ENCODE measurements at places on chromosomes 12 and 14.

DNA sequence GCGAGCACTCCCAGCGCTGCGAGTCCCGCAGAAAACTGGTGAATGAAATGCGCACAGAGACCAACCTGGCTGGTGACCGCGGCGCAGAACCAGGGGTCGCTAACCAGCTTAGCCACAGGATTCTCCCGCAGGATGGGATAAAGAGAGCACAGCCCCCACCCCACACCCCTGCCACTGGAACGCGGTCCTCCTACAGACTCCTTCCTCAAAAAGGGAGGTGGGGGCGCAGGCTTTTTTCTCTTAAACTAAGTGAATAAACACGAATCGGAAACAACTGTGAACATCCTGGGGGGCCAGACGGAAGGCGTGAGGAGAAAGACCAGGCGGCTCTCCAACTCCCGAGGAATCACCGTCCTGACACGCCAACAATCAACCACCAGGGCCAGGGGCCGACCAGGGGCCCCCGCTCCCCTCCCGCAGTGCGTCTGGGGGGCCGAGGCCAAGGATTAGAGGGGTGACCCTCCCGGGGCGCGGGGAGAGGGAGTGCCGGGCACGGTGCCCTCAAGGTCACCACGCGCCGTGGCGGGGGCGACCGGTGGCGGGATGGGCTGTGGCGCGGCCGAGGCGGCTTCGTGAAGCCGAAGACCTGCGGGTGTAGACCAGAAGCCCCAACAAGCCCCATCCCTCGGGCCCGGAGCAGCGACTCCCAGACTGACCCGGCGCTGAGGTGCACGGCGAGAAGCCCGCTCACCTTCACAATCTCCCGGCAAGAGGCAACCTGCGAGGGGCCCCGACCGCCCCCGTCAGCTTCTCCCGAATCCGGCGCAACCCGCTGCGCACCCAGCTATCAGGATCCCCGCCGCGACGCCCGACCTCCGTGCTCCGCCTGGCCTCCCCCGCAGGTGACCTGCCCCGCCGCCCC is 704 bp downstream of the ATP2B1 start:
- peak; percentile 24 for DNase-seq

DNA sequence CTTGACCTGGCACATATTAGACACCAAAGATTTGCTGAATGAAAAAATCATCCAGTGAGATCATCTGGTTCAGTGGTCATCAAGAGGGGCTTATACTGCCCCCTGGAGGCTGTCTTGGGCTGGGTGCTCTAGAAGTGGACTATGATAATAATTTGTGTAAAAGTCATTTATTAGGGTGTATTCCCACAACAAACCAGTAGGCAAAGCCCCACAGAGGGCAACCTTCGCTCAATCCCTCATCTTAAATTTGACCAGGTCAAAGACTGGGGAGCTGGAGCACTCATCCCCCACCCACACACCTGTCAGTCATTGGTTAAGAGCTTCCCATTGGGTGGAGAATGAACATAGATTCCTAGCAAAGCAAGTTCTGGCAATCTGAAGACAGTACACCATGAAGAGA is 20.0 kb upstream of the FICD start:
- no peak for DNase-seq

GRCh38 chr14:31941487-31941886 is 135.6 kb upstream of the ARHGAP5 start:
- DNase-seq = no peak

DNA sequence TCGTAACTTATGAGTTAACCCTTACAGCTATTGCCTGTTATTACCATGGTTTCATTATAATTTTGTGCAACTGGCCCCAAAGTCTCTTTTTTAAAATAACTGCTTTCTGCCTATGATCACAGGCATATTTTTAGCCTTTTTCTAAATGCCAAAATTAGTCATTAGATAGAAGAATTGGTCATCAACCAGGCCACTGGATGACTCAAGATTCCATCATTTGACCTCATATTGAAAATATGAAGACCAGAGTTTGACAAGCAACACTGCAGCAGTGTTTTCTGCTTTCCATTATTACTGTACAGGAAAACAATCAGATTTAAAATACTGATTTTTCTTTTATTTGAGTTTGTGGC is 54.7 kb upstream of the OTOGL start:
- no peak for DNase-seq

- no peak for DNase-seq
Measured at GRCh38 chr12:46339051-46339450, 33.5 kb downstream of the SLC38A2 start.

- DNase-seq = no peak
Measured at GRCh38 chr12:19620222-19620621, 180.9 kb downstream of the AEBP2 start.

GRCh38 chr14:43898687-43899086 is 608.4 kb downstream of the FSCB start:
- no peak for DNase-seq

GRCh38 chr14:61108496-61109141 is 127.6 kb downstream of the SLC38A6 start:
- DNase-seq = no peak

- no peak for DNase-seq
Measured at GRCh38 chr14:100688598-100689461, 37.9 kb upstream of the DLK1 start.

DNA sequence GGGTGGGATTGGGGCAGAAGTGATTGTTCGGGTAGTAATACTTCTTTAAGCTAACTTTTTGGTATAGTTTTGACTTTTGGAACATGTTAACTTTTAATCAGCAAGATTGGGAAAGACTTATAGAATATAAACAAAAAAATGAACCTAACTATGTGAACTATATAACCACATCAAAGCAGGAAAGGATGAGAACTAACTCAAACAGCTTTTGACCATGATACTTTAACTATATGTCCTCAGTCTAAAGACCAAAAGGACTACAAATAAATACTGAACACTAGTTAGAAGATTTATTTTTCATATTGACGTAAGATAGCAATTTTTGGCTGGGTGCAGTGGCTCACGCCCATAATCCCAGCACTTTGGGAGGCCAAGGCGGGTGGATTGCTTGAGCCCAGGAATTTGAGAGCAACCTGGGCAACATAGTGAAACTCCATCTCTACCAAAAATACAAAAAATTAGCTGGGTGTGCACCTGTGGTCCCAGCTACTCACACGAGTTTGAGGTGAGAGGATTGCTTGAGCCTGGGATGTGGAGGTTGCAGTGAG is 108.5 kb upstream of the ATF1 start:
- no peak for DNase-seq

DNA sequence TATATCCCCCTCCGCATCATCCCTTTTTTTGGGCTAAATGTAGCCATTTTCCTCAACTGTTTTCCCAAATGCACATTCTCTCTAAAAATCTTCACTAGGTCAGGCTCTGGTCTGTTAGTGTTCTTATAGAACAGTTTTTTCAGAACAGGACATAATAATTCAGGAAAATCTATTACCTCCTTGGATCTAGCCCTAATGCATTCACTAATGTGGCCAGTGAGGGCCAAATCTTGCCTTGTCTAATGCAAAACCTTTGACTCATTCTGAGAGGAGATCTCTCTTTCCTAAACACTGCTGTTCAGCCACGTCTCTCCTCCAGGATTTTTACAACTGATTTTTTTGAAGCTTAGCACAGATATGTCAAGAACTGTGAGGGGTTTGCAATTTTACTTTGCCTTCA is 15.5 kb downstream of the C14orf132 start:
- no peak for DNase-seq

DNA sequence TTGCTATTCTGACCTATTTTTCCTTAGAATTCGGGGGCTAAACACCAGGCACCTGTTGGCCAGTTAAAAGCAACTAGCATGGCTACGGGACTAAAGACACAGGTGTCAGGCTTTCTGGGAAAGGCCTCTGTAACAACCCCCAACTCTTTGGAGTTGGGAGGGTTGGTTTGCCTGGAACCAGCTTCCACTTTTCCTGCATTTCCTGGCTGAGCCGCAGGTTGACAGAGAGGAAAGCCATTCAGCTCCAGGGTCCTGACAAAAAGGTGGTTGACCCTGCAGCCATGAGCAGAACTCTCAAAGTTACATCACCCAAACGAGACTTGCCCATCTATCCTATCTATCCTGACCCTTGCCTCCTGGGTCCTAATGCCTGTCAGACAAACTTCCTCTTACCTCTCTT is 375.4 kb upstream of the SFSWAP start:
- DNase-seq = no peak

- DNase-seq = no peak
Measured at GRCh38 chr12:94731733-94732360, 81.5 kb upstream of the TMCC3 start.

DNA sequence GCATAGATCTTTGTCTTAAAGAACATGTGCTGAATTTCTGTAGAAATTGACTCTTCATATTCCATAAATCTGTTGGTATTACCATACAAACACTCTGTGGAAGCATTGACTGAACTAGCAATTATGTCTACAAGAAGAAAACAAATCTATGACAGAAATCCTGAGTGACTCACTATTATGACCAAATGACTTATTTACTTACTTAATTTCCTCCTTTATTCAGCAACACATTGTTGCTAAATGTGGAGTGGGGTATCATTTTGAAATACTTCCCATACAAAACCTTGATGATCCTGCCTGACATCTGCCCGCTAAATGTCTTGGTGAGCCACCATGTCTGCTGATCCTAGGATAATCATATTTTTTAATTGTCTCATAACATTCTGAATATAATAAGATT is 99.1 kb upstream of the SLCO1C1 start:
- DNase-seq = no peak

DNA sequence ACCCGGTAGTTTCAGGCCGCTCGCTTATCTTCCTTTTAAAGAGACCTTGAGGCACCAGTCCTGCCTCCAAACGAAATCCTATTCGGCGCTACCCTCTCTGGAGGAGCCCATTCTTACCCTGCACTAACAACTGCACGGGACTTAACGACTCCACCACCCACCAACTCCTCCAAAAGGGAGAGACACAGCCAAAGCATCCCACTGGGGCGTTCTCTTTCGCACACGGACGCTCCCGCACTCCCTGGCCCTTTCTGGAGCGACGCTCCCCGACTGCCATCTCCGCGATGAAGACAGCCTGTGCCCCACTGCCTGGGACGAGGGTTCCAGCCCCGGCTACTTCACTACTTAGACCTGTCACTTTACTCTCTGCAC is 650 bp downstream of the GALC start:
- DNase-seq = no peak

GRCh38 chr14:71062581-71063303 is 155.5 kb downstream of the PCNX1 start:
- no peak for DNase-seq

DNA sequence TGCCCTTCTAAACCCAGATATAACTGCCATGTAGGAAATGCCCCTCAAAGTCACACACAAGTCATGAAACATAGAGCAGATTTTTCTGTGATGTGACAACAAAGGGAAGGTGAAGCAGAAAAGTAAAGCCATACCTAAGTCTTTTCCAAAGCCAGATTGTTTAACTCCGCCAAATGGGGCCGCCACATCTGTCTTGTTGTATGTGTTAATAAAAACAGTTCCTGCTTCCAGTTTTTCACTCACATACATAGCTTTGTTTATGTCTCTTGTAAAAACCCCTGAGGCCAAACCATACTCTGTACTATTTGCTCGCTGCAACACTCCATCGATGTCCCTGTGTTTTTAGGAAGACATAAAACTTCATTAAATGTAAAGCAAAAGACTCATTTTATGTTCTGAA is 40.3 kb downstream of the NOPCHAP1 start:
- no peak for DNase-seq

DNA sequence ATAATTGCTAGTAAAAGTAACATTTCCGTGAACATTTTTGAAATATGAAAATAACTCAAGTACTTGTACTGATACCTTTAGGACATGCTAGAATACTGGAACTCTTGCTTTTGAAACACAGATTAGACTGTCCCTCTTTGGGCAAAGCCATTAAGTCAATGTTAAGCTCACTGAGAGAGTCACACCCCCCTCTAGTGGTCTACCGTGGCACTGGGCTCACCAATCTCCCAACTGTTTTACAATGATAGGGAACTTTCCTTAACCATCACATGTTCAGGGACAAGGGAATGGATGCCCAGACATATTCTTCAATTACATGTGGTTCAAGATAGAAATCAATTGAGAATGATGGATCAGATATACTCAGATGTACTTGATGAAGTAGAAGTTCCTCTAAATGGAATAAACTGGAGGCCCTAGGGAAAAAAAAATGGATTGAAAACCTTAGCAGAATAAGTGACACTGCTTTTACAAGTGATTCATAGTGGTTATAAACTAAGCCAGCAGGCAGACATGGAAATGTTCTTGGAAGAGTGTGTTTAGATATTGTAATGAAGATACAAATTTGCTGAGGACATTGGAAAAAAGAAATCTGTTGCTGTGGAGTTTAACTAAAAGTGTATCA is 17.8 kb downstream of the NANOG start:
- DNase-seq = peak; percentile 37

GRCh38 chr12:26711569-26711968 is 121.4 kb downstream of the ITPR2 start:
- no peak for DNase-seq

DNA sequence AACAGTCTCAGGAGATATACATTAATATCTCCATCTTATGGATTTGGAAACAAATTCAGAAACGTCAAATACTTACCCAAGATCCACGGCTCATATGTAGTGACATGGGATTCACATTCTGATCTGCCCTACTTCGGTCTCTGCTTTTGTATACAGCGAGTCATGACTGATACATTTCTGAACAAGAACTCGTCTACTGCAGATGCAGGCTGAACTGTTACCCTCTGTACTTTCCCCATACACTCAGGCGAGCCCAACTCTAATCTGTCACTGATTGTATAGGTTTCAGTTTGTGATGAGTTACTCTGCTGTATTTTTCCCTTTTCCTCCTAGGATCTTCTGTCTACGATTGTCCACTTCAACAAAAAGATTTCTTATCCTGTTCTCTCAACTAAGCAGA is 441.6 kb downstream of the CCDC91 start:
- no peak for DNase-seq

- no peak for DNase-seq
Measured at GRCh38 chr12:122389677-122390076, 32.8 kb downstream of the CLIP1 start.

- DNase-seq = no peak
Measured at GRCh38 chr12:31773867-31774266, 45.0 kb upstream of the AMN1 start.

- peak; percentile 93 for DNase-seq
Measured at GRCh38 chr12:47779301-47779942, 6.4 kb downstream of the SLC48A1 start.

GRCh38 chr14:91237219-91237618 is 7.3 kb downstream of the GPR68 start:
- DNase-seq = no peak

GRCh38 chr14:103206836-103207387 is 83.7 kb downstream of the TNFAIP2 start:
- DNase-seq = no peak

GRCh38 chr12:70068743-70069142 is 174.5 kb upstream of the CNOT2 start:
- no peak for DNase-seq

Data from activated gamma-delta T cell treated with anti-CD3 and anti-CD28 coated beads, Interleukin-2, amount 50 U/mL, for 16 hours (primary cell).